ENCODE measurements at places on chromosomes 7 and 10. TPM values are rescaled to one million over a fixed set of nuclear protein-coding genes. Genes with fewer than 3 reads are reported as not detected.

GRCh38 chr7:44307905-44308595 is 17.3 kb downstream of the CAMK2B start:
- peak; percentile 48 for DNase-seq

DNA sequence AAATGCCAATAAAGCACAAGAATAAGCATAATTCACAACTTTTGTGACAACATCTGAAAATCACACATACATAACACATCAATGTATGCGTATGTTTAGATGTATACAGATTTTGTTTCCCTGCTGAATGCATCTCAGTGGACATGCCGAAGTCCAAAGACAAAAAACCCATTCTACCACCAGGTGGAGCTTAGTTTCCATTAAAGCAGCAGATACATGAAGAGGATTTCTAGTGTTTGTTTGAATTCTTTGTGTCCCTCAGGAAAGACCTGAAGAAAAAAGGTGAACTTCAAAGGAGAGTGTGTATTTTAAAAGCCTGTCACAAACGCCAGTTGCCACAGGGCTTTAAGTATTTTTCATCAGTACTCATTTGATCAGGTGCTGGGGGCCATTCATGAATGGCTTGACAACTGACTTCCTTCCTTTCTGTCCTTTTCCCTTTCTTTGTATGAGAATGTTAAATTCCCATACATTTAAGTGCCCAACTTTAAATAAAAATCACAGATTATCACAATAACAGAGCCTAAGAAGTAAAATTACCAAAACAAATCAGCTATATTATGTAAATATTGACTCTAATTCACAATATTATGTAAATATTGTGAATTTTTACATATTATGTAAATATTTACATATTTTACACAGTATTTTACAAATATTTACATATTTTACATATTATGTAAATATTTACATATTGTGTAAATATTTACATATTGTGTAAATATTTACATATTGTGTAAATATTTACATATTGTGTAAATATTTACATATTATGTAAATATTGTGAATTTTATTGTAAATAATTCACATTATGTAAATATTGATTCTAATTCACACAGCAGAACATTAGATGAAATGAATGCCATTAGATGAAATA is 343.0 kb downstream of the CRPPA start:
- no peak for DNase-seq

CABCOCO1 gene
- total RNA-seq: 0.16 TPM

ADCYAP1R1 gene
- total RNA-seq: 4.1 TPM

NOC3L gene
- 25.6 TPM for total RNA-seq

ZC3HAV1 gene
- 41.3 TPM for total RNA-seq
